ENCODE measurements at places on chromosomes 2 and 18.

DNA sequence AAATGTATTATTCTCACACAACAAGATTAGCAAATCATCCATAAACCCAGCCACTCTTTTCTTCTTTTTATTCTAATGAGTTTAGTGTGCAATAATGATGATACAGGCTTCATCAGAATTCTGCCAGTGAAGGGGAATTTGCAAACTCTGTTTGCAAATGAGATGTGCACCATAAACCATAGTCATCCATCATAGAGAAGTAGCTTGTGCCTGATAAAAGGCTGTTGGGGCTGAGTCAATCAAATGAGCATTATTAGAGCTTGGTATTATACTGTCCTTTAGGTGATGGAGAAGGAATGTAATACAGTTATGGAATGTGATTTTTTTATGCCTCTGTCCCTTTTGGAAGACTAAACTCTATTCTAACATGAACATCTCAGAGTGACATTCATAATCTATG lies 101.8 kb downstream of the DCC start:
- no peak for DNase-seq

DNA sequence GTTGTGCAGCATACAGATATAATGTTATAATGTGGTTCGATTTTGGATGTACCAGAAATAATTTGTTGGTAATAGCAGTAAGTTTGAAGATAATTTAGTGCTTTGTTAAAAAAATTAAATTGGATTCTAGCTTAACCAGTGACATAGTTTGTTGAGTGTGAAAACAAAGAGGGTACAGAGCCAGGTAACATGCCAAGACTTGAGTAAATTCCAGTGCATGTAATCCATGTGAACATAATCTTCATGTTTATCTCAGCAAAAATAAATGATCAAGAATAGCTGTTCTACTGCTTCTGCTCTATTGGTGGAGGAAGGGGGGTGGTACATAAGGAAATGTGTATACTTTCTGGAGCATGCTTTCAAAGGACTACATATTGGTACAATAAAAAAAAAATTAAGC lies 165.8 kb downstream of the DNAH7 start:
- no peak for DNase-seq

- no peak for DNase-seq
Measured at GRCh38 chr2:64932371-64933216, 56.6 kb upstream of the SLC1A4 start.

- no peak for DNase-seq
Measured at GRCh38 chr2:71547616-71548285, 94.4 kb downstream of the DYSF start.

DNA sequence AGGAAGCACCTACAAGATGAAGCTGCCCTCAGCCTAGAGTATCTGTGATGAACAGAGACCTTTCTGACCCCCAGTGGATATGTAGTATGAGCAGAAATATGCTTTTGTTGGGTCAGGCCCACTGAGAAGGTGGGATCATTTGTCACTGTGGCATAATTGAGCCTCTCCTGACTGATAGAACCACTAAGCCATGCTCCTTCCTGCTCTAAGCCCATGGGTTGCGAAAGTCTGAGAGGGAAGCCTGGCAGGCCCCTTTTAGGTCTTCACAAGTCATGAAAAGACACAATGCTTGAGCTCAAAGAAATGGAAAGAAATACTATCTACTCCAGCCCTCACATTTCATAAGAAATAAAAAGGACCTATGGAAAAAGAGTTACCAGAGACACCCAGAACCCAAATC lies 127.7 kb downstream of the TNS1 start:
- no peak for DNase-seq

GRCh38 chr2:100105678-100106054 lies 36.7 kb downstream of the AFF3 start:
- DNase-seq = no peak

DNA sequence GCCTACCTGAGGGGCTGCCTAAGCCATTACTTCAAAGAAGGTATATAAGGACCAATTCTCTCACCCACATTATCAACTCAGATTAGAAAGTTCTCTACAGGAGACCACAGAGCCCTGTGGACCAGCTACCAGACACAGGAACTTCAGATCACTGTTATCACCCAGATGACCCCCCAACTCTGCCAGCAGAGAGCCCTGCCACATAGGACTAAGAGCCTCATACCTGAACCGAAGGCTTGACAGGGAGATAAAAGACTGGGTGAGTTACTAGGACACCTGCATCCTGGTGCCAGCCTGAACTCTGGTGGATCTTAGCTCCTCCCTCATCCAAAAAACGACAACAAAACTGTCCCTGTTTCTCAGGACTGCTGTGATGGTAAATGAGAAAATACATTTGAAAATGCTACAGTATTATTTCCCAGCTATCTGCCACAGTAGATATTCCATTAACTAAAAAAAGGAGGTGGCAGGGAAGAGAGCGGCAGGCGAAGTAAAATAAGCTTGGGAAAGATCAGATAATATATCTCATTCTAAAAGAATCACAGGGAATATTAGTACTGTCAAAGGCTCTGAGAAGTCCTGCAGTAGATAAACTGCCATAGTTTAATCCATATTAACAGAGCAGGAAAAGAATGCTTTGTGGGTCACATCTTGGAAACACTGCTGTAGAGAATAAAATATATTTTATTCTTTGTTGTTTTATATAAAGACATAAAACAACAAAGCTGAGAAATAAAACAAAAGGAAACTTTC lies 79.7 kb downstream of the STK39 start:
- no peak for DNase-seq

- peak; percentile 87 for DNase-seq
Measured at GRCh38 chr2:96962567-96963203, 23.7 kb downstream of the FAM178B start.

GRCh38 chr2:191314697-191315364 lies 69.6 kb downstream of the MYO1B start:
- DNase-seq = no peak

DNA sequence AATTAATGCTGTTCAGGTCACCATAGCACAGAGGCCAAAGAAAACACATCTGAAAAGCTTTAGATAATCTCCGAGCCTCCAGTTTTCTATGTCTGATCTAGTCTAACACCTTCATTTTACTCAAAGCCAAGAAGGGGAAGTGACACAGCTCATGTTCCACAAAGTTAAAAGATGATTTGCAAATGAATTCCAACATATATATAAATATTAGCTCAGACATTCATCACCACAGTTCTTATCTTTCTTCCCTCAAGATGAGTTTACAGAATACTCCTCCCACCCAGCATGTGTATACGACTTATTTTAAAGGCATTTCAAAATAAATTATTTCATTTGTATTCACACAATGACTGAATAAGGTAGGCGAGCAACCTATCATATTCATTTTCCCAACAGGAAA lies 82.4 kb downstream of the AAK1 start:
- DNase-seq = no peak

DNA sequence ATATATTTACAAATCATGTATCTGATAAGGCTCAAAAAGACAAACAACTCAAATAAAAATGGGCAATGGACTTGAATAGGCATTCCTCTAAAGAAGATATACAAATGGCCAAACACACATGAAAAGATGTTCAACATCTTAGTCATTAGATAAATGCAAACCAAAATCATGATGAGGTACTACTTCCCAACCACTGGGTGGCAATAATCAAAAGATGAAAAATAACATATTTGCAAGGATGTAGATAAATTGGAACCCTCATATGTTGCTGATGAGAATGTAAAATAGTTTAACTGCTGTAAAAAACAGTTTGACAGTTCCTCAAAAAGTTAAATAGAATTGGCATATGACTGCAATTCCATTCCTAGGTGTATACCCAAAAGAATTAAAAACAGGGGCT lies 132.3 kb downstream of the TTC32 start:
- DNase-seq = no peak

DNA sequence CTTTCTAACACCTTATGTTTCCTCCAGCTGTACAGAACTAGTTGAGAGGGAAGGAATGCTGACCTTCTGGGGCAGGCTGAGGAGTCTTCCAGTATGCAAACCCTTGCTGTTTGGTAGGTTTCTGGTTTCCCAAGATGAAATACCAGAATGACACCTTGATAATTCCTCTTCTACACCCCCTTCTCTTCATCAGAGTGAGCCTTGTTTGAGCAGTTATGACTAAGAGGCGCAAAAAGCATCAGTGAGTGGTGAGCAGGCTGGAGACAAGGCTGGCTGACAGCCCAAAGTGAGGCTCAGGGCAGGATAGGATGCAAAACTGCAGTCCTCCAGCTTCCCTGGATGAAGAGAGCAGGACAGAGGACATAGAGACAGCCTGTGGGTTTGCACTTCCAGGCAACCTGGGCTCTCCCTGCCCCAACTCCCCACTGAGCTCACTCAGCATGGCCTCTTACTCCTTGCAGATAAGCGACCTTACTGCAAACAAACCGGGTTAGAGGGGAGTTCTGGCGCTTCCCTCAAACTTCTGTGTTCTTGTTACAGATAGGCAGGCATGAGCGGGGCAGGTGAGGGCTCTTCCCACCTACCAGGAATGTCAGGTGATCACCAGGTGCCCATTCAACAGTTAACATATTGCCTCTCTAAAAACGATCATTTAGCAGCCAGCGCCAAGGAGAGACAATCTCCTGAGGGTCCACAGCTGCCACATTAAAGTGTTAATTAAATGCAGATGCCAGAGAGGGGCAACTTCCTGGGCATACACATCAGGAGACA lies 5.4 kb downstream of the MPPE1 start:
- DNase-seq = no peak

GRCh38 chr18:23958036-23958435 lies 56.5 kb upstream of the TTC39C start:
- no peak for DNase-seq

GRCh38 chr18:39464006-39464405 lies 1898.4 kb upstream of the CELF4 start:
- DNase-seq = no peak

- no peak for DNase-seq
Measured at GRCh38 chr2:3759331-3759730, 56.0 kb downstream of the DCDC2C start.

GRCh38 chr18:23798824-23799223 lies 109.6 kb downstream of the LAMA3 start:
- DNase-seq = no peak

- DNase-seq = no peak
Measured at GRCh38 chr18:34999756-35000289, 41.4 kb upstream of the MAPRE2 start.

DNA sequence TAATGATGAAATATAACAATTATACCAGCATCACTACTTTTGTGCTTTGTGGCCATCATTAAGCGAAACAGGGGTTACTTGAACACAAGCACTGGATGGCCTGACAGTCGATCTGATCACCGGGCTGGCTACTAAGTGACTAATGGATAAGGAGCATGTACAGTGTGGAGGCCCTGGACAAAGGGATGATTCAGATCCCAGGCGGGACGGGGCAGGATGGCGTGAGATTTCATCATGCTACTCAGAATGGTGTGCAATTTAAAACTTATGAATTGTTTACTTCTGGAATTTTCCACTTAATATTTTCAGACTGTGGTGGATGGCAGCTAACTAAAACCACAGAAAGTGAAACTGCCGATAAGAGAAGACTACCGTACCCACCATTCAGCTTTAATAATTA lies 7.0 kb upstream of the CLIP4 start:
- DNase-seq = no peak

DNA sequence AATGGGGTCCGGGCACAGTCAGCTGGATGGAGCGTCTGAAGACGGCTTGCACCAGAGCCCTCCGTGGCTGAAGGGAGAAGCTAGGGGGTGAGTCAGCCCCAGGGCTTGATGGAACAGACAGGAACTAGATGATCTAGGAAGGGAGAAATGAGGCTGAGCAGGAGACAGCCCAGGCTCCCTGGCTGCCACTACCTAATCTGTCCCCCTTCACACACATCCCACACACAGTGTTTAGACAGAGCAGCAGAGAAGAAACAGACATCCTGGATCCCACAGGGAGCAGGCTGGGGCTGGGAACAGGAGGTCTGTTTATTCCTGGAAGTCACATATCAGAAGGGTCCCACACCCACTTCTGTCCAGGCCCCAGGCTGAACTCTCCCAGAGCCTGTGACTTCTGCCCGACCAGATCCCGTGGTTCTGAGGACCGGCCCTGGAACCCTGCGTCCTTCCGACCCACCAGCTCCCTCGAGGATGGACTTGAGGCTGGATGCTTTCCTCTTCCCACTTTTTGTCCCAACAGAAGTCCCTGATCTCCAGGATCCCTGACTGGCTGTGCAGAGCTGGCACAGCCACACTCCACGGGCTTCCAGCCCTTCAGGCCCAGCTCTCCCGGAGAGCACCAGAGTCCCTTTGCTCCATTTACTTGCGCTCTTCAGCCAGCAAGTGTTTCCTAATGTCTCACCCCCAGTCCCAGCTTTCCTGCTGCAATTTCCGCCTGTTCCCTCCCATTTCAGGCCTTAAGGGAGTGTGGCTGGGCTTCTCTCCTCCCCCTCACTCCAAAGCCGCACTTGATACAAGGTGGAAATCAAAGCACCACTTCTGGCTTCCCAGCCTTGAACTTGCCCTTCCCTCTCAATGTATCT lies 1.5 kb upstream of the GPBAR1 start:
- no peak for DNase-seq

DNA sequence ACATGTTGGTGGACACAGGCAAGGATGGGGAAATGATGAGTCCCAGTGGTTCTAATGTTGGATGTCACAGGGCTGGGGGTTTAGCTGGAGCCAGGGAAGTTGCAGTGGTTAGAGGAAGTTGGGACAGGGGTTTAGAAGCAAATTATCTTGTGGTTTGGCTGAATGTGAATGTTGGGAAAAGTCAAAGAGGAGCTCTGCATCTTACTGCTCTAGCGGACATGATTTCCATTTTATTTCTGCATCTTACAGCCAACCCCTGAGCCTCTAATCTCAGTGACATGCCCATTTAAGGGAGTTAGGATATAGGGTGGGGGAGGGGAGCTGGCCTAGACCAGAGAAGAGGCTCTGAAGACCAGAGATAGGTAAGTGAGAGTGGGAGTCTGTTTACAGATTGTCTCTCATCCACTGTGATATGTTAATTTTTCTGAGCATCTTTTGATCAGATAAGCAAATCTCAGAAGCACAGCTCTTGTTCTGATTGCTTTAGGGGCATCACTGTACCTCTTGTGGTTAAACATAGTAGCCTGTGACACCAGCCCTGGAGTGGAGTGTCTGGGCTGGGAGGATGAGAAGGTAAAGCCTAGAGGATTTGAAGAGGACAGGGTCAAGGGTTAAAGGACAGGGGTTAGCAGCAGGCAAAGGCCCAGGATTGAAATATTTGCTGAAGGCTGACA lies 43.6 kb downstream of the SETBP1 start:
- peak; percentile 18 for DNase-seq

GRCh38 chr2:43185146-43185545 lies 41.3 kb downstream of the ZFP36L2 start:
- DNase-seq = peak; percentile 61

GRCh38 chr18:49813069-49813318 lies 339 bp downstream of the ACAA2 start:
- no peak for DNase-seq

DNA sequence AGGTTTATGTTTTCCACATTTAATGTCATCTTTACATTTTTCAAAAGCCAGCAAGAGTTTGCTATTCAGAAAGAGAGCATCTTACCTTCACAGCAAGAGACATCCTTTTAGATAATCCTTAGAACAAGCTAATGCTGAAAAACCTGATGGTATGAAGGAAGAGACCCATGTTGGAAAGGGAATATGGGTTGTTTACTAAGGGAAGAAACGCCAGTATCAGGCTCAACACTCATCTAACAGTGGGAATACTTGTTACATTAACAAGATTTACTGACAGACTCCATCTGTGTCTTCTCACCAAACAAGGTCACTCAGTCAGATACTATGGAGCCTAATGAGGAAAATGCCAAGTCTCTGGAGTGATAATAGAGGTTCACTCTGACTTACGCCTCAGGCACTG lies 1474.1 kb upstream of the SLC39A10 start:
- DNase-seq = no peak

All from CD4-positive, alpha-beta T cell treated with Interleukin-2 at 100 ng/mL for 4 hours (primary cell).